Lower lobe of right lung (tissue), 2 donors: ENCODE measurements at places on chromosomes 7 and 10. TPM values are rescaled to one million over a fixed set of nuclear protein-coding genes. Genes with fewer than 3 reads are reported as not detected.
A peak's percentile ranks its signal among the peaks of the same experiment; 100 is the strongest.

Gene TAC1
- not detected for total RNA-seq

DNA sequence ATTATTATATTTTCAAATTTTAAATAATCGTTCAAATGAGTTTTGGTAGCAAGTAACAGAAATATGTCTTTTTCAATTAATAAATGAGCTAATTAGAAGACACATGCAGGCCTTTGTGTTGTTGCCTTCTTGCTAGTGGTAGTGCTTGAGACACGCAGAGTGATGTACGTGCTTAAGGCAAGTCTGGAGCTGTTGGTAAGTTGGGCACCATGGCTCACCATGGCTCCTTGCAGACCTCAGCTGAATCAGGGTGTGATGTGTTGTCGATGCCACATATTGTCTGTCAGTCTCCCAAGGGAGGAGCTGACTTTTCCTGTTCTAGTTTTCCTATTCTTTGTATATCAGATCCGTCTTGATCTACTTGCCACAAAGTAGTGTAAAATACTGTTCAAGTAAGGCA, 8.3 kb downstream of the CDK14 start:
- peaks cover 10% of the 10 kb centered on the region for H3K4me1 ChIP-seq
- DNase-seq: no peak
- H3K4me3 ChIP-seq: no peak overlapping the region
- H3K36me3 ChIP-seq: no peaks in the 10 kb centered on the region

Gene ATG9B
- 0.38 TPM for total RNA-seq

Gene TAS2R41
- total RNA-seq: not detected

GRCh38 chr7:598899-599298, 79.3 kb upstream of the PDGFA start:
- H3K4me1 ChIP-seq: peaks cover 26% of the 10 kb centered on the region
- H3K27ac ChIP-seq: no peak overlapping the region
- no peaks in the 10 kb centered on the region for H3K36me3 ChIP-seq
- H3K4me3 ChIP-seq: no peak overlapping the region
- H3K27me3 ChIP-seq: no peaks in the 10 kb centered on the region

DNA sequence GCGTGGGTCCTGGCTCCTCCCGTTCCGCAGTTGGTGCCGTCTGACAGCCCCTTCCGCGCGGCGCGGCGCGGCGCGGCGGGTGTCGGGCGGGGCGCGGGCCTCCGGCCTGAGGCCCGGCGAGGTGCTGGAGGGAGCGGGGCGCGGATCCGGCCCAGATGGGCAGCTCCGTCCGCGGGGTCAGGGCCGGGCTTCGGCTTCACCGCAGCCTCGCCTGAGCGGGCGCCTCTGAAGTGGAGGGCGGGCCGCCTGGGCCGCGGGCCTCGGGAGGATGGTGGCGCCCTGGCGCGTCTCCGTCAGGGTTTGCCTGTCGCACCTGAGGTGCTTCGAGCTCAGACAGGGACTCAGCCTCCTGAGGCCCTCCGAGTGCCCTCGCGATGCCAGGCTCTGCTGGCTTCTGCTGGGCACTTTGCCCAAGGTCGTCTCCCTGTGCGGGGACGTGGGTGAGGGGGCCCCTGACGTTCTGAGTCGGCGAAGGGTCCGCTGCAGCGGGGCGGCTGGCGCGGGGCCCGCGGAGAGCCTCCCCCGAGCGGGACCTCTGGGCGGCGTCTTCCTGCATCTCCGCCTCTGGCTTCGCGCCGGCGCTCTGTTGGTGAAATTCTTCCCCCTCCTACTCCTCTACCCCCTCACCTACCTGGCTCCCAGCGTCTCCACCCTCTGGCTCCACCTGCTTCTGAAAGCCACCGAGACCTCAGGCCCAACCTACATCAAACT, 473 bp downstream of the ADCK2 start:
- H3K4me3 ChIP-seq: peak overlapping the region; percentile 77
- peak overlapping the region; percentile 84 for H3K27ac ChIP-seq
- H3K36me3 ChIP-seq: no peaks in the 10 kb centered on the region
- H3K4me1 ChIP-seq: peaks cover 37% of the 10 kb centered on the region
- DNase-seq: peak; percentile 80

DNA sequence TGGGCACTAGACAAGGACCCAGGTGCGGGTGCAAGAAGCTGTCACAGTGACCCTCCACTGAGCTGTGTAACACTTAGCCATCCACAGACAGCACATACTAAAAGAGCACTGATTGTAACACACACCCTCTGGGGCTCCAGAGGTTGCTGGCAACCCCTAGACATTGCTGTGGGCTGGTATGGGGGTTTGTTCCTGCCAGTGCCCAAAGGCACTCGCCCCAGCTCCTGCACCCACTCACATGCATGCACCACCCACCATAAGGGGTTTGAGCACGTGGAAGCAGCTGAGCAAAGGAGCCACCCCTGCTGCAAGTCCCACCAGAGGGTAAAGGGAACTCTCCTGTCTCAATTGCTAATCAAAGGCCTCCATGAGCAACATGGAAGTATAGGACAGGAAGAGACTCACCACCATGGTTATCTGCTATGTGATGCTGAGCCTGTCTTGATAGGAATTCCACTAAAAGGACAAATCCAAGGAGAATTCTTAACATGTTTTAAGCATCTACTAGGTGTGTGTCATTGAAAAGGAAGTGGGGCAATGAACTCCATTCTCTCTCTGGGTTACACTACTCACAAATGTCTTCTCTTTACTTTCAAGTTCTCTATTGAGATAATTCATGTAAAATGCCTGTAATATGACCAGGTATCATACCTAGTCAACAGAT, 103.1 kb downstream of the GFRA1 start:
- no peak overlapping the region for H3K27ac ChIP-seq
- no peaks in the 10 kb centered on the region for H3K36me3 ChIP-seq
- H3K4me1 ChIP-seq: no peaks in the 10 kb centered on the region
- no peaks in the 10 kb centered on the region for H3K27me3 ChIP-seq
- DNase-seq: no peak

- no peak for DNase-seq
- H3K27me3 ChIP-seq: no peaks in the 10 kb centered on the region
- no peak overlapping the region for H3K4me3 ChIP-seq
- H3K27ac ChIP-seq: no peak overlapping the region
Observed at GRCh38 chr10:132591166-132591971, 53.8 kb downstream of the INPP5A start.

- H3K27ac ChIP-seq: peak overlapping the region; percentile 92
- H3K36me3 ChIP-seq: no peaks in the 10 kb centered on the region
- peaks cover 30% of the 10 kb centered on the region for H3K4me1 ChIP-seq
- DNase-seq: peak; percentile 77
- peak overlapping the region; percentile 96 for H3K4me3 ChIP-seq
Observed at GRCh38 chr10:79444199-79445119, 965 bp downstream of the ZCCHC24 start.

GRCh38 chr7:47406801-47407129, 175.1 kb downstream of the TNS3 start:
- H3K27me3 ChIP-seq: no peaks in the 10 kb centered on the region
- H3K4me1 ChIP-seq: peaks cover 52% of the 10 kb centered on the region
- no peak for DNase-seq
- peak overlapping the region; percentile 79 for H3K27ac ChIP-seq

Gene DIP2C
- 15.1 TPM for total RNA-seq
